ENCODE measurements at places on chromosomes 1 and 21.

DNA sequence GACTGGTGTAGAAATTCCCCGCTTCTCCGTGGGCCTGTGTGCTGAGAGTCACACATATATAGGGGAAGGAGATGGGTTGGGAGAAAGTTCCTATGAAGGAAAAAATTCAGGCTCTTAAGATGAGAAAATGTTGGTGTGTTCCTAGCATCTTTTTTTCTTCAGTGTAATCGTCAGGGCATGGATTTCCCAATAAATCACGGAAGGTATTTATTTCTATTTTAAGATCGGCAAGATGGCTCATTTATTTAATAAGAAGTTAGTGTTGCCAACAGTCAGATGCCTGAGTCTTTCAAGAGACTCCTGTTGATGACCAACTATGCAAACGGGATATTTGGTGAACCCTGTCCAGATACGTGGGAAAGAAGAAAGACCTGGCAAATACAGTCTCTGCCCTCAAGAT, 58.2 kb downstream of the TGFB2 start:
- DNase-seq, result no peak

- DNase-seq, result no peak
Measured at GRCh38 chr1:212688341-212689047, 11.1 kb downstream of the BATF3 start.

DNA sequence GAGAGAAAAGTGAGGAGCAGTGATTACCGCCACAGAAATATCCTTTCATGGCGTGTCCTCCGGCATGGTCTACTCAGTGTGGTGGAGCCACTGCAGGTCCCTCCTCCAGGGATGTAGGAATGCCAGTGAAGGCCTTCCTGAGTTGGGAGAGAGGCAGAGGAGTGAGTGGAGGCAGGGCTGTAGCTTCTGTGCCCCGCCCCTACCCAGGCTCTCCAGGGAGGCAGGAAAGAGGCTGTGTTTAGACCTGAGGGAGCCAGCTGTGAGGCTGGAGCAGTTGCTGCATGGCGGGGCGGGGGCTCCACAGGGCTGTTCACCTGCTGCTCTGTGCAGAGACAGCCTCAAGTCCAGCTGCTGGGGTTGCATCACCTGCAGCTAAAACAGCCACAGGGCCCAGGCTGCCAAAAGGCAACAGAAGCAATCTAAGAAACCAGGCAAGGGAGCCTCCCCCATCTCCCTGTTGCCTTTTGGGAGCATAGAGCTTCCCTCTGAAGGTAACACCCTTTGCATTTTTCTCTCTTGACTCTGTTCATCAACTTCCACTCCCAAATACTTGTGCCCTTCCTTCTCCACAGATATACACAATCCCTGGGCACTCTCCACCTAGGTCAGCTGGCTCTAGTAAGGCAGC, 801 bp upstream of the ANXA9 start:
- no peak for DNase-seq

GRCh38 chr1:22918644-22919043, 54.0 kb downstream of the LACTBL1 start:
- no peak for DNase-seq

DNA sequence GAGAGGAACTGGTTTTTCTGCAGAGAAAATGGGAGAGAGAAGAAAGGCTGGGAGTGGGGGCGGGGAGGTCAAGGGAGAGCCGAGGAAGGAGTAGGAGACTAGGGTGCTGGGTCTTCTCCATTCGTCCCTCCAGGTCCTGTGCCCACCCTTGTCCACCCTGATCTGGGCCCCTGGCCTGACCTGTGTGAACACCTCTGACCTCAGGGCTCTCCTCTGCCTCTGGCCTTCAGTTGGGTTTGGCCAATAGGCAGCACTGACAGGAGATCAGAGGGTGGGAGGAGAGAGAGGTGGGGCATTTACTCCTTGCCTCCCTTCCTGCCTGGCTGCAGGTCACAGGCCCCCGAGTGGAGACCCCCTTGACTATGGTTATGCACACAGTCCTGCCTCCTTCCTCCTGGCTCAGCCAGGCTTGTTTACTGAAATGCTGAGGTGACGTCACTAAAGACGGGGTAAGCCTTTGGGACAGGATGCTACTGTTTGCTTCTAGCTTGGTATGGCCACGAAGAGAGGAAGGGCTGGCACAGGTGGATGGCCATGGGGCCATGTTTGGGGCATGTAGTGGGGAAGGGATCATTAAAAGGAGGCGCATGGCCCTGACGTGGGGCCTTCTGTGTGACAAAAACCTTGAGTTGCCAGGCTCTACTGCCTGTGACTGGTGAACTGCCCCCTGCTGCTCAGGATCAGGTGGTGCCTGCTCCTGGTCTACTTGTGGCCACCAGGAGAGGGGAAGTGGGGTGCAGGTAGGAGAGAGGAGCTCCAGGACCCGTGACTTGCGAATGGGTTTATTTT, 248.7 kb upstream of the CSF3R start:
- DNase-seq, result no peak

GRCh38 chr1:206578978-206579374, 33.3 kb downstream of the EIF2D start:
- DNase-seq, result no peak

- DNase-seq, result no peak
Measured at GRCh38 chr21:27631471-27631870, 664.6 kb upstream of the ADAMTS5 start.

- no peak for DNase-seq
Measured at GRCh38 chr1:99269321-99269720, 5.0 kb downstream of the PLPPR4 start.

DNA sequence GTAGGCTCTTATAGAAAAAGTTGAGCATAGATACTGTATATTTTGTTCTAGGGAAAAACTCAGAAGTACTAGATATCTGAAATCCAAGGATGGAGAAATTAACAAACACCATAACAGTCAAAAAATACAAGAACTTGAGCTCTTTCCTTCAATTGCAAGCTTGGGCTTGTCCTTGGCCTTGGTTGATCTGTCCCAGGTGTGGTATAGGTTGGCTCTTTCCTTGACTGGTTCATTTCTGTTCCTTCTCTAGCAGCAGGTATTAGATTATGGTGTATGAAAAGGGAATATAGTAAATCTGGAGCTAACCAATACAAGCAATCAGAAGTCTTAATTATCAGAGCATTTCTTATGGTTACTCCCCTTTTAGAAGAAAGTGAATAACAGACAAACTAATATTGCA, 198.6 kb downstream of the GPATCH2 start:
- no peak for DNase-seq

DNA sequence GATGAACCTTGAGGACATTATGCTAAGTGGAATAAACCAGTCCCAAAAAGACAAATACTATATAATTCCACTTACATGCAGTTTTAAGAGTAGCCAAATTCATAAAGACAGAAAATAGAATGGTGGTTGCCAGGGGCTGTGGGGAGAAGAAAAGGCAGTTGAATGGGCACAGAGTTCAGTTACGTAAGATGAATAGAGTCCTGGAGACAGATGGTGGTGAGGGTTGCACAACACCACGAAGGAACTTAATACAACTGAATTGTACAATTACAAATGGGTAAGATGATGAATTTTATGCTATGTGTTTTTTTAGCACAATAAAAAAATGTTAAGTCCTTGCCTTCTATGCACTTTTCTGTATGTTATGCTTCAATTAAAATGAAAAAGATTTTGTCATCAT, 66.6 kb downstream of the CD34 start:
- DNase-seq, result no peak

GRCh38 chr1:63087966-63088365, 234.4 kb upstream of the FOXD3 start:
- DNase-seq, result no peak

GRCh38 chr1:202162047-202162417, 1.6 kb upstream of the PTPN7 start:
- DNase-seq, result peak; percentile 58

DNA sequence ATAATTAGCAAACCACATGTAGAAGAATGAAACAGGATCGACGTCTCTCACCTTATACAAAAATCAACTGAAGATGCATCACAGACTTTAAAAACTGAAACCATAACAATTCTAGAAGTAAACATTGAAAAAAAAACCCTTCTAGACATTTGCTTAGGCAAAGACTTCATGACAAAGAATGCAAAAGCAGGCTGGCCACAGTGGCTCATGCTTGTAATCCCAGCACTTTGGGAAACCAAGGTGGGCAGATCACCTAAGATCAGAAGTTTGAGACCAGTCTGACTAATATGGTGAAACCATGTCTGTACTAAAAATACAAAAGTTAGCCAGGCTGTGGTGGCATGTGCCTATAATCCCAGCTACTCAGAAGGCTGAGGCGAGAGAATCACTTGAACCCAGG, 1351.7 kb downstream of the MRPL39 start:
- DNase-seq, result no peak

Measured in stimulated activated naive CD4-positive, alpha-beta T cell treated with Interleukin-2 at 50 U/mL for 16 hours (primary cell).